ENCODE measurements at places on chromosomes 7 and 10. TPM values are rescaled to one million over a fixed set of nuclear protein-coding genes. Genes with fewer than 3 reads are reported as not detected.

GRCh38 chr10:13496164-13496563, 32.6 kb downstream of the BEND7 start:
- DNase-seq: no peak

DNA sequence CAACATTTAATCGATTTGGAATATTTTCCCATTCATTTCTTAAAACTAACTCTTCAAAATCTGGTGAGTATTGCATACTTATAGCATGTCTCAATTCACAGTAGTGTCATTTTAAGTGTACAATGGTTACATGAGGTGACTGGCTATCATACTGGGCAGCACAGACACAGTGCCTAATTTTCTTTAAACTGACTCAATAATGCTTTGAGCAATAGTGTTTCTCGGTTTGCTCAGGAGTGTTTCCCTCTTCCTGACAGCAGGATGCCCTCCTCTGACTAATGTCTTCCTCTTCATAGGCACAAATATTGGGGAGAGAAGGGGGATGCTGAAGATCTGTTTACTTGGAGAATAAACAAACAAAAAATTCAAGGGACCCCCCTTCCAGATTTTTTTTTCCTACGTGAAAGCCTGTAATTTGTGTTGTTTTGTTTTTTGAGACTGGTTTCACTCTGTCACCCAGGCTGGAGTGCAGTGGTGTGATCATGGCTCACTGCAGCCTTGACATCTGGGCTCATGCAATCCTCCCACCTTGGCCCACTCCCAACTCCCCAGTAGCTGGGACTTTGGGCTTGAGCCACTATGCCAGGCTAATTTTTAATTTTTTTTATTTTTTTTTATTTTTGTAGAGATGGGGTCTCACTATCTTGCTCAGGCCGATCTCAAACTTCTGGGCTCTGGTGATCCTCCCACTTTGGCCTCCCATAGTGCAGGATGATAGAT, 2.2 kb downstream of the MRC1 start:
- peak; percentile 36 for DNase-seq

The CHST3 gene
- 11.5 TPM for total RNA-seq

GRCh38 chr10:19762026-19762425, 54.2 kb upstream of the PLXDC2 start:
- no peak for DNase-seq

The DYNC1I1 gene
- total RNA-seq: 3.3 TPM

GRCh38 chr10:93742633-93743349, 14.9 kb upstream of the LGI1 start:
- DNase-seq: no peak

- no peak for DNase-seq
These were observed 81.8 kb downstream of the PLXNA4 start for GRCh38 chr7:132494474-132494873.

DNA sequence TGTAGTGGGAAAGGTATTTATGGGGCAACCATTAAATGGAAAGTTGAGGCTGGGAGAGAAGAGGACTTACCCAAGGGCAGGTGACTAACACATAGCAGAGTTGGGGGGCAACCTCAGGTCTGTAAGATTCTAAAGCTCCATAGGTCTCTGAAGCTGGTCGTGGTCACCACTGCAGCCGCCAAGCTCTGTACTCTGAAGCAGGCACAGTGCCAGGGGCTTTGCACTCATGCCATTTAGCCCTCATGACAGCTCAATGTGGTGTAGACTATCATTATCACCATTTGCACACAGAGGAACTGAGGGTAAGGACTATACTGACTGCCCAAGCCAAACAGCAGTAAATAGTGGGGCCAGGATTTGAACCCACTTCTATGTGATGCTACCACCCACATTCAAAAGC, 32.5 kb upstream of the TMEM273 start:
- no peak for DNase-seq

- DNase-seq: no peak
These were observed 128.5 kb downstream of the PTEN start for GRCh38 chr10:87991946-87992345.

GRCh38 chr7:113071465-113071864, 15.2 kb downstream of the GPR85 start:
- no peak for DNase-seq

The GIGYF1 gene
- total RNA-seq: 46.3 TPM

- DNase-seq: no peak
These were observed at the start of gene C10orf62 for GRCh38 chr10:97589479-97589878. C10orf62 (plus strand) TSS chr10:97589721; CDS start chr10:97589898, 177 bp downstream.

GRCh38 chr10:16626697-16627096, 105.0 kb upstream of the C1QL3 start:
- DNase-seq: no peak

DNA sequence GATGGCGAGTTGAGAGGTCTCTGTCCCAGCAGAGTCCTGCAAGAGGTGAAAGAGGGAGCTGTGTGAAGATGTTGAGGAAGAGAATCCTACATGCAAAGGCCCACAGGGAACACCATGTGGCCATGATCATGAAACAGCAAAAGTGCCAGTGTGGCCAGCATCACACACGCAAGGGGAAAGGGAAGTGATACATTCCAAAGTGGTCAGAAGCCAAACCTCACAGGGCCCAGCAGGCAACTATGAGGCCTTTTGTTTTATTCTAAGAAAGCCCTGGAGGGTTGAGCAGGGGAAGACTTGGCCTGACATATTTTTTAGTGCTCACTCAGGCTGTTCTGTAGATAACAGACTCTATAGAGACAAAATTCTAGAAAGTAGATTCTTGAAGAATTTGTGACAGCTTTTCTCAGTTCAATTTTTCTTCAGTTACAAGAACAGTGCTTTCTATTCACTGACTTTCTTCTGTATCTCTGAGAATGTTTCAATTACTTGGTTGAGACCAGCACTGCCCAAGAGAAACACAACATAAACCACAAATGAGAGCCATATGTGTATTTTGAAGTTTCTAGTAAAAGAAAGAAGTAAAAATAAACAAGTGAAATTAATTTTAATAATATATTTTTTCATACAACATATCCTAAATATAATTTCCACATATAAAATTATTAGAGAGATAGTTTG, 82.3 kb downstream of the HTR7 start:
- DNase-seq: no peak

GRCh38 chr7:35685781-35686180, 9.2 kb downstream of the HERPUD2 start:
- DNase-seq: no peak

The RARRES2 gene
- total RNA-seq: not detected

DNA sequence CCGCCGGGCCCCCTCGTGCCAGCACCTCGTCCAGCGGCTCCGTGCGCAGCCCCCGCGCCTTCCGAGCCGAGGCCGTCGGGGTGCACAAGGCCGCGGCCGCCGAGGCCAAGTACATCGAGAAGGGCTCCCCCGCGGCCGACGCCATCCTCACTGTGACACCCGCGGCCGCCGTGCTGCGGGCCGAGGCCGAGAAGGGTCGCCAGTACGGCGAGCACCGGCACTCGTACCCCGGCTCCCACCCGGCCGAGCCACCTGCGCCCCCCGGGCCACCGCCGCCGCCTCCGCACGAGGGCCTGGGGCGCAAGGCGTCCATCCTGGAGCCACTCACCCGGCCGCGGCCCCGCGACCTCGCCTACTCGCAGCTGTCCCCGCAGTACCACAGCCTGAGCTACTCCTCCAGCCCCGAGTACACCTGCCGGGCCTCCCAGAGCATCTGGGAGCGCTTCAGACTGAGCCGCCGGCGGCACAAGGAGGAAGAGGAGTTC, 76.5 kb downstream of the ELFN1 start:
- no peak for DNase-seq

DNA sequence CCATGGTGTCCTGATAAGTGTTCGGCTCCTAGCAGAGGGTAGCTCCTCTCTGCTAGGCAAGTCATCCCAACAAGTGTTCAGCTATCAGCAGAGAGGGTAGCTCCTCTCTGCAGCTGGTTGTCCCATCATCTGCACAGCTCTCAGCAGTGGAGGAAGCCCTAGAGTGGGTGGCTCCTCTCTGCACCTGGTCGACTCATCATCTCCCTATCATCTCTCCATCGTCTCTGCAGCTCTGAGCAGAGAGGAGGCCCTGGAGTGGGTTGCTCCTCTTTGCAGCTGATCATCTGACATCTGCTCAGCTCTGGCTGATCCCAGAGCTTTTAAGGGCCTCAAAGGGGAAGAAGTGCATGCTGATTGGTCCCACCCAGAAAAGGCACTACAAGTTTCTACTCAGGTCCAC, 199.9 kb upstream of the KMT2E start:
- DNase-seq: no peak

- DNase-seq: no peak
These were observed 171.6 kb downstream of the WDR37 start for GRCh38 chr10:1227510-1228402.

The GRIFIN gene
- total RNA-seq: not detected

DNA sequence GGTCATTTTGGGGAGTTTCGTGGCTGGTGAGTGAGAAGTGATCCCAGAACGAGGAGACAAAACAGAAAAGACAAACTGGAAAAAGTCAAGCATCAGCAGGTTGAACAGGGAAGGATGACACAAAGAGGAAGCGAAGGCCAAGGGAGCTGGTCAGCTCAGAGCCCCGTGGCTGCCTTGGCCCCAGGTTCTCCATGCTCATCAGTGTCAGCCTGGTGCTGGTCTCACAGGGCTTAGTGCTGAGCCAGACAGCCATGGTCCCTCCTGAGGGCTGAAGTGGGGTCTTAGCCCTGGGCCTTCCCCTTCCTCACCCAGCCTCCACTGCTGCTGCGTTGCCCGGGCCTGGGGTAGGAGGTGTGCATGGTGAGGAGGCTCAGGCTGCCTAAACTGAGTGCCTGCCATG, 183.6 kb downstream of the PFKFB3 start:
- DNase-seq: no peak

- peak; percentile 53 for DNase-seq
These were observed 3.9 kb upstream of the SPAG6 start for GRCh38 chr10:22341190-22341925.

DNA sequence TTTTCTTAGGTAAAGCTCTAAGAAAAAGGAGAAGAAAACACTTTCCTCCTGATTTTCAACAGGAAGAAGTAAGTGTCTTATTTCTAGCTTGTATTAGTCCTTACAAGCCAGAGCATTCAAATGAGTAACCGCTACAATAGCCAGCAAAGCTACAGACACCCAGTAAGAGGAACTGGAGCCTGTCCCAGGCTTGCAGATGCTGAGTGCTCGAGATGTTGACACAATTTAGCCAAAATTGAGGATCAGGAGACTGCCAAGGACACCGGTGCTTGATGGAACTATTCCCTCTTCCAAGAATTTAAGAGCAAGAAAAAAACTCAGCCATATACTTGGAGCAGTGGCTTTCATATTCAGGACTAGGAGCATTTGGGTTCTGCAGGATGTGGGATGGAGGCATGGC, 149.3 kb upstream of the DPP6 start:
- DNase-seq: no peak

GRCh38 chr10:88848499-88848898, 3.1 kb downstream of the ANKRD22 start:
- peak; percentile 68 for DNase-seq

The CYP2C18 gene
- not detected for total RNA-seq

- DNase-seq: peak; percentile 60
These were observed 117.3 kb downstream of the PRKAG2 start for GRCh38 chr7:151759591-151760042.
